ENCODE measurements at places on chromosomes 11 and 22.

DNA sequence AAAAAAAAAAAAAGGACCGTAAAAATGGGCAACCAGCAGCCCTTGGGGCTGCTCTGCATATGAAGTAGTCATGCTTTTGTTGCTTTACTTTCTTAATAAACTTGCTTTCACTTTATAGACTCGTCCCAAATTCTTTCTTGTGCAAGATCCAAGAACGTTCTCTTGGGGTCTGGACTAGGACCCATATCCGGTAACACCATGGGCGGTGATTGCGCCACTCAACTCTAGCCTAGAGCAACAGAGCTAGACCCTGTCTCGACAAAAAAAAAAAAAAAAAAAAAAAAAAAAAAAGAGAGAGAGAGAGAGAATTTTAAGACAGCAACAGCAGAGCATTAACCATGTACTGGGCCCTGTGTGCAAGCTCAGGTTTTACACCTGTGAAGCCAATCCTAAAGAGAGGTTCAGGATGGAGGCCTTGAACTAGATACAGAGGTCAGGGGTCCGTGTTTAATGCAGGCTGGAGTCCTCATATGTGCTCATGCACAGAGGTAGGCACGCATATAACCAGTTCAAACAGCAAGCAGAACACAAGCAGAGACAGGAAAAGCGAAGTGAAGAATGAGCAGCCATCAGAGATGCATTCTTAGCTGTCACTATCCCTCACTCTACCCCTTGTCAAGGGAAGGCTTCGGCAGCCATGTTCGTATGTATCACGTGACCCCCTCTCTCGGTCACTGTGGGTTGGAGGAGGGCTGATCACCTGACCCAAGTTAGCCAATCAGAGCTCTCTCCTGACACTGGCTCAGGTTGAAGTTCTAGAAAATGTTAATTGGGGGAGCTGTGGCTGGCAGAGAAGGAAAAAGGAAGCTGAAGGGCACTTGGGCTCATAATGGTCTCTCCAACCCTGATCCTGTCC is 16.7 kb upstream of the SYT12 start:
- peak; percentile 17 for DNase-seq

DNA sequence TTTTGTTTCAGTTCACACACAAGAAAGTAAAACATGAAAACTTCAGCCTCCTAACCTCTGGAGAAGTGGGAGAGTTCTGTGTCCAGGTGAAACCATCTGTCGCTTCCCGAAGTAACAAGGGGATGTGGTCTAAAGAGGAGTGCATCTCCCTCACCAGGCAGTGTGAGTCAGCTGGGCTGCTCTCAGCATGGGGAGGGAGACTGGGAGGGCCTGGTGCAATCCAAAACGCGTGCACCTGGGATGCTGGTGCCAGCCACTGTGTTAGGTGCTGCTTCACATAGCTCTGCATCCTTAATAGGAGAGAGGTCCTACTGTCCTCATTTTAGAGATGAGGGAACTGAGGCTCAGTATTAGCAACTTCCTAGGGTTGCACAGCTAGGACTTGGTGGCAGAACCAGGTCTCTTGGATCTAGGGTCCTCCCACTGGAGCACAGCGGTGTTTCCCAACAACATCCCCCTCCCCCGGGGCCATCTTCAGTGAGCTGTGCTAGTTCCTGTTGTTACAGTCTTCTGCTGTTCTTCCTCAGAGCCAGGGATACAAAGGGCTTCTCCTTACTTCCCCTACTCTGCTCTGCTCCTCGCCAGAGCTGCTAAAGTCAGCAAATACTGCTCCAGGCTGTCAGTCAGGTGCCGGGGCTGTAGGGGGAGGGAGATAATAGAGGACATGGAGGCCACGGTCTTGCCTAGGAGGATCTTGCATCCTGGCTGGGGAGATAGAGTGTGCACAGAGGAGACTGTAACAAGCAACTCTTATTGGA is 8.0 kb downstream of the IL10RA start:
- no peak for DNase-seq

DNA sequence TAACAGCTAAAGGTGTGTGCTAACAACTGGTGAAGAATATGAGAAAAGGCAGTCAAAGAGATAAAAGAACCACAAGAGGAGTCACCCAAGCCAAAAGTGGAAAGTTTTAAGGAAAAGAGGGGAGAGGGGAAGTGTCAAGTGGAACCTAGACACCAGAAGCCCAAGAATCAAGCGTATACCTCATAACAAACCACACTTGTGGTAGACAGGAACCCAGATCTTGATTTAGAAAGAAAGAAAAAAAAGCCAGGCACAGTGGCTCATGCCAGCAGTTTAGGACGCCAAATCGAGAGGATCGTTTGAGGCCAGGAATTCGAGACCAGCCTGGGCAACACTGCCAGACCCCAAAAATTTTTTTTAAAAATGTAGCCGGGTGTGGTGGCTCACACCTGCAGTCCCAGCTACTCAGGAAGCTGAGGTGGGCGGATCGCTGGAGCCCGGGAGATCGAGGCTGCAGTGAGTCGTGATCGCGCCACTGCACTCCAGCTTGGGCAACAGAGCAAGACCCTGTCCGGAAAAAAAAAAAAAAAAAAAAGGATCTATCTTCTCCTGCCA is 877 bp downstream of the SLC25A17 start:
- no peak for DNase-seq

DNA sequence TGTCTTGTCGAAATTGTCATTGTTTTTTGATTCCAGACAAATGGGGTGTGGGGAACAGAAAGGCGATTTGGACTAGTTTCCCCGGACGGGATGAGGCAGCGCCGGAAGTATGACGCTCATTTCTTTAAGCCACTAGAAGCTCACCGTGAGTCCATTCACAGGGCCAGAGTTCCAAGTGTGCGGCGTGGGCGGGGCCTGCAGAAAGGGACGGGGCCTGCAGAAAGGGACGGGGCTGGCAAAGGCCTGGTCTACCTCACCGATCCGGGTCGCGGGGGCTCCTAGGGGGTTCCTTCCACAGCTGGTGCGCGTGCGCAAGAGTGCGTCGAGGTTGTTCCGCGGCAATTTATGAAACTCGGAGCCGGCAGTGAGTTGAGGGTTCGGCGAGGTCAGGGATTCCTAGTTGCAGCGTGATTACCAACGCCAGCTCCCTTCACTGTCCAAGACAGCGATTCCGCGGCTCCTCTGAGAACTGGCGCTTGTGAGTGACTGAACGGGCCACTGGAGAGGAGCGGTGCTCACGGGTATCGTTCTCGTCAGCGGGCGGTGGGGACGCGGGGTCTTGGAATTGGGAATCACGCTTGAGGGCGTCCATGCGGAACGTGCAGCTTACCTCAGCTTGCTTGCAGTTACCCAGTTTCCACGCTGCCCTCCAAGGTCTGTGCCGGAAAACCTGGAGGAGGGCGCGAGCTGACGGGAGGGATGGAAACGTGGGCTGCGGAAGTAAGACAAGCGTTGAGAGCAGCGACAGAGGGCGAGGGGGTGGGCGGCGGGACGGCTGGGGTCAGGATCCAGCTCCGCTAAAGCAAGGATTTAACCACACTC is at the start of gene ZNF215:
TSS of gene ZNF215 (plus strand) at position 219 of the 822 bp plus-strand sequence. CDS start 5,847 bp downstream, outside the sequence.
- DNase-seq: peak; percentile 47

GRCh38 chr11:132646890-132647289 is 885.4 kb downstream of the OPCML start:
- DNase-seq: no peak

GRCh38 chr22:47340851-47341436 is 578.5 kb downstream of the TBC1D22A start:
- DNase-seq: no peak

DNA sequence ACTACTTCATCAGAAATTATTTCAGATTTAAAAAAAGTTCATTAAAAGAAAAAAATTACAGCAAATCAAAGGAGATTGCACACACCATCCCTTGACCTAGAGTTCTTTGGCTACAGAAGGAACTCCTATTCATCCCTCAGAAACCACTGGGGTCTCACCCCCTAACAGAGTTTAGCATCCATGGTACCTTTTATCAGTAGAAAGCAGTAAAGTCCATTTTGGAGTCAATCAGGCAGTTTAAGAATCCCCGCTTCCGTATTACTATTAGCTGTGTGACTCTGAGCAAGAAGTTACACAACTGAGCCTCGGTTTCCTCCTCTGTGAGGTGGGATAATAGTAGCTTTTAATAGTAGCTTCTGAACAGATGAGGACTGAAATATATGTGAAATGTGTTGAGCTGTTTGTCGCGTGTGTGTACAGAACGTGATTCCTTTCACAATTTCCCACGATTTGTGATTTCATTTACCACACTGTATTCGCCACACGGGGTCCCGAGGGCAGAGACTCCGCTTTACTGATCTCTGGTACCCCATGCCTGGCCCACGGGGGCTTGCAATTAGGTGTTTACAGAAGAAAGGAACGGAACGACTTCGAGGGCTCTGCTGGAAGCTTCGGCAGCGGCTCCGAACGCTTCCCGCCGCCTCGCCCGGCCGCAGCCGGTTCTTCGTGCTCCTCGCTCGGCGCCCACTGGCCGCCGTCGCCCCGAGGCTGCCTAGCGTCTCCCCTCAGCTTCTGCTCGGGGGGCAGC is 72.5 kb upstream of the ZBED5 start:
- no peak for DNase-seq

GRCh38 chr11:67347964-67348749 is 5.2 kb downstream of the POLD4 start:
- no peak for DNase-seq

GRCh38 chr11:1121331-1121812 is 36.4 kb upstream of the MUC5AC start:
- DNase-seq: no peak

- DNase-seq: no peak
These were observed 32.1 kb downstream of the CACNG2 start for GRCh38 chr22:36671404-36671803.

DNA sequence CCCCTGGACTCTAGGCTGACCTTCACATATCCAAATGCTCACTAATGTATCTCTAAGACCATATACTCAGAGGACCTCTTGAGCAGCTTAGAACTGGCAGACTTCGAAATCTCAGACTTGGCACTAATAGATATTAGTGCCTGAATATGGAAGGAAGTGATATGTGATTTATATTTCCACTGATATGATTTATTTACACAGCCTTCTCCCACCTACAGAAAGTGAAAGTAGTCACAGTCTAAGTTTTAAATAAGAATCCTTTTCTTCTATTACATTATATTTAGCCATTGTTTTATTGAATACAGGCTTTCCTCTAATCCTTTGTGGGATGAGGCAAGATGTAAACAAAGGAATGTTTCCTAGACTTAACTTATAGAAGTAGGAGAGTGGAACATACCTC is 6.7 kb upstream of the NAV2 start:
- DNase-seq: no peak

DNA sequence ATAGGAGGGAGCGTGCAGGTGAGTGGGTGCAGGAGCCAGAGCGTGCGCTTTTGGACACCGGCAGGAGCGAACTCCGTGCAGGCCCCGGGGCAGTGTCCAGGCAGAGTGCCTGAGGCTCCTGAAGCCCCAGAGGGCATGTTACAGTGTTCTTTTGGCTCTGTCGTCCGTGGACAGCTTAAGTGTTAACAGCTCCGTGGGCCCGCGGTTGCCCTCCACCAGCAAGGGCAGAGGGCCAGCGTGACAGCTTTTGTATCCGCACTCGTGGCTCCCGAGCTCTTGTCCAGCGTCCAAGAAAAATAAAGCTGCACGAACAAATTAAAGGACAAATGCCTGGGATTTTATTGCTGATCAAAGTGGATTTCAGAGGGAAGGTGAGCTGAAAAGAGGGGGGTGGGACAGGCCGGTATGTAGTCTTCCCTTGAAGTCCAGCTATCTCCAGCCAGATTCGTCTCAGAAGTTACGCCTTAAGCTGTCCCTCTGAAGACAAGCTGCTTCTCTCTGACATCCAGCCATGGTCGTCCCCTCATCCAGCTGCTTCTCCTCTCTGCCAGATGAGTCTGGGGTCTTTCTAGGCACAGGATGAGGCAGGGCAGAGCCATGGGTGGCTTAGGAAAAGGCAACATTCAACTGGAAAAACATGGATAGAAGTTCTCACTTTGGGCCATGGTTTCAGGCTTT is 968 bp upstream of the TMEM109 start:
- no peak for DNase-seq

DNA sequence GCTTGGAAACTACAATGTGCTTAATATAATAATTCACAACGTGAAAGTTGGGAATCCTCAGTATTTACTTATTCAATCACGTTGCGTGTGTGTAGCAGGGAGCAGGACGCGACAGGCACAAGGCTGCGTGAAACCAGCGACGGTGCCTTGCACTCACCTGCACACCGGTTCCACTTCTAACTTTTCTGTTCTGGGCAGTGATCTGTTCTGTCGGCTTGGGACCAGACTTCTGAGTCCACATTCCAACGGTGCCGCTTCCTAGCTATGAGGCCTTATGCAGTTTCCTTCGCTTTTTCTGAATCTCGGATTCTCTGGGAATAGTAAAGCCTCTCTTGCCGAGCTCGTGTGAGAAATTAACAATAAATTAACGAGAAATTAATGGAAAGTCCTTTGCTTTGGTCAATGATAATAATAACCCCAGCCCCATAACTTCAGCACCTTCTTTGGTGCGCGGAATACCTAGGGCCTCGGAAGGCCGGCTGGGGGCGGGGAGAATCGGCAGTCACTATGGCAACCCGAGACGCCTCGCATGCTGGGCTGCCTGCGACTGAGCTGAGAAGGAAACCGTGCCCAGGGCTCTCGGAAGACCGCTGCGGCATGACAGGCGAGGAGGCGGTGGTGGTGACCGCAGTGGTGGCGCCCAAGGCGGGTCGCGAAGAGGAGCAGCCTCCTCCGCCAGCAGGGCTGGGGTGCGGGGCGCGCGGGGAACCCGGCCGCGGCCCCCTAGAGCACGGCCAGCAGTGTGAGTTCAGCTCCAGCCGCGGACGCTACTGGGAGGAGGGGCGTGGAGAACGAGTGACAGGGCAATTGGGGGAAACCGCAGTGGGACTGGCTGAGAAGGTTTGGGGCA is at the start of gene C11orf97:
TSS of gene C11orf97 (plus strand) at position 530 of the 850 bp plus-strand sequence. CDS start at position 598, 68 bp downstream.
- DNase-seq: peak; percentile 59

DNA sequence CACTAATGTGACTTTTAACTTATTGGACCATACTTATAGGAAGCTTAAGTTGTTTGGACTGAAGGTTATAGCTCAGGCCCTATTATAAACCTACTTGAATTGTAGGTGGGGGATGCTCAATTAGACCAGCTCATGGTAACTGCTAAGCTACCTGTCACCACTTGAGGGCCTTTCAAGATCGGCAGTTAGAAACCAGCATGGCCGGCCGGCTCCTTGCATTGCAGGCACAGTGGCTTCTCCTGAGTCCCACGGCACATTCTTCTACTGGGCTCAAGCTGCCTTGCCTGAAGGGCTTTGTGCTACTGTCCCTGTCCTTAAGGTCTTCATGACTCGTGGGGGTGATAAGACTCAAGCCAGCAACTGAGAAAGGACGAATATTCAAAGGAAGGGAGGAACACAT is 70.8 kb downstream of the TBC1D22A start:
- DNase-seq: no peak

GRCh38 chr11:31421820-31422219 is 52.2 kb downstream of the DNAJC24 start:
- no peak for DNase-seq

DNA sequence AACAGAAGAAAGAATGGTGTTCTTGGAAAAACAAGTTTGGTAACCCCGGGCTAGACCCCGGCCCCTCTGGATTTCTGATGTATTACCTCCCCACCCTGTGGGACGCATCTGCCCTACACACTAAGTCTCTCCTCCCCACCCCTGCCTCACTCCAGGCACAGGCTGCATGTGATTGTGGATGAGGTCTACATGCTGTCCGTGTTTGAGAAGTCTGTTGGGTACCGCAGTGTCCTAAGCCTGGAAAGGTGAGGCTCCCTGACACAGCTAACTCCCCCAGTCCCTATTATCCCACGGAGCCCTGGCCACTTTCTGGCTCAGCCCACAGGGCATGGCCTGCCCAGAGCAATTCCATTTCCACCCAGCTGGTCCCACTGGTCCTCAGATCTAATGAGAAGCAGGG is 13.3 kb downstream of the ACCS start:
- DNase-seq: no peak

- peak; percentile 29 for DNase-seq
These were observed 21.5 kb upstream of the CBX7 start for GRCh38 chr22:39173787-39174497.

GRCh38 chr22:23385678-23386631 is 194.1 kb downstream of the IGLL1 start:
- DNase-seq: peak; percentile 79

Measured in activated CD4-positive, alpha-beta T cell treated with anti-CD3 and anti-CD28 coated beads, Interleukin-2, amount 10 ng/mL, durations not matched to agents 7 days and 5 days (primary cell).